SK-N-SH treated with all-trans-retinoic acid at 6 μM for 48 hours (cell line): ENCODE measurements at places on chromosomes 1 and 21.
A peak's percentile ranks its signal among the peaks of the same experiment; 100 is the strongest.

GRCh38 chr1:161324020-161324419 lies 9.8 kb downstream of the SDHC start:
- ATAC-seq, result no peak

DNA sequence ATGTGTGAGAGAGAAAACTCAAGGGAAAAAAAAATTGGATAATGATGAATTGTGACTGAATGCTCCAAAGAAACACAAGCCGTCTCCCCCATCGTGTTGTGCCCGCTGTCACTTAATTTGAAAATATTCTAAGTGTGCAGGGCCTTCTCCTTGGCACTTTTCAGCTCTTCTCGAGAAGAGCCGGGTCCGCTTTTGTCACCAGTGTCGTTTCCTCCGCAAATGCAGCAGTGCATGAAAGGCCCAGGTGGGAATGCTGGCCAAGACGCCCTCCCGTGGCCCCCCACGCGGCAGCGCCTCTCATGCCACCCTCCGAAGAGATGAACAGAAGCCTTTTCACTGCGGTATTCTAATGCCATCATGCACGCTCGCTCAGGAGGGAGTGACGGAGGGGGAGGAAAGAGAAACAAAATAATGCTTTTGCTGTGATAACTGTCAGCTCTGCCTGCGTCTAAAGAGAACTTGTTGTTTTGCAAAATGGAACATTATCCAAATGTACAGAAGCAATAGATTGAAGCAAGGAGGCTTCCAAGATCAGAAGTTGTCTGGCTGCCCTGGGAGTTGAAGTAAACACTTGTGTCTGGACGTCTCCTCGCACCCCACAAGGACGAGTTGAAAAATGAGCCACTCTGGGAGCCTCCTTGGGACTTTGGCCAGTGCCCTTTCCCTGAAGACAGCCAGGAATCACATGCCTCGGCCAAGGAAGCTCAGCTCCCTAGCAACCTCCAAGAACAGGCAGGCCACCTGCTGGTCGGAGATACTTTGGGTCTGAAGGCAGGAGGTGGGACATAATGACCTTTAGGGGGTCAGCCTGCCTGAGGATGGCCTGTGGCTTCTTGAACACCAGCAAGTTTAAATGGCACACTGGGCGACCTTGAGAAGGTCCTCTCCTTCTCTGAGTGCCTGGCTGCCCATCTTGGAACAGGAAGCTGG lies 166.1 kb upstream of the ZC3H12A start:
- ATAC-seq, result no peak

DNA sequence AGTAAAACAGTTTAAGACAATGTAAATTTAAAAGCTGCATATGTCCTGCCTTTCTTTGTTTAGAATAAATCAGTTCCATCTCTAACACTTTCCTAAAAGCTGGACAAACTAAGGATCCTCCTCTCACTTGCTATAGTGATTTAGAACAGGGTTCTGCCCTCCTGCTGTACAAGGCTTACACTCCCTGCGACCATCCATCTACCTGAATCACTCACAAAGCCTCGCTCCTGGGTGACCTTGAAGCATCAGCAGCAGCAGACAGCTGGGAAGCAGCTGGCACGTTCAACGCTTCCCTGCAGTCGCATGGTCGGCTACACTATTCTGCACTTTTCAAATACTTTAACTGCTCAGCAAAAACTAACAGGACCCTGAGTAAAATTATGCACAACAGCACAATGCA lies 128.0 kb downstream of the NTPCR start:
- ATAC-seq, result no peak

- ATAC-seq, result peak; percentile 4; the same call in 2 of the 3 replicates
Observed at GRCh38 chr1:156804572-156805243, 11.9 kb downstream of the SH2D2A start.

DNA sequence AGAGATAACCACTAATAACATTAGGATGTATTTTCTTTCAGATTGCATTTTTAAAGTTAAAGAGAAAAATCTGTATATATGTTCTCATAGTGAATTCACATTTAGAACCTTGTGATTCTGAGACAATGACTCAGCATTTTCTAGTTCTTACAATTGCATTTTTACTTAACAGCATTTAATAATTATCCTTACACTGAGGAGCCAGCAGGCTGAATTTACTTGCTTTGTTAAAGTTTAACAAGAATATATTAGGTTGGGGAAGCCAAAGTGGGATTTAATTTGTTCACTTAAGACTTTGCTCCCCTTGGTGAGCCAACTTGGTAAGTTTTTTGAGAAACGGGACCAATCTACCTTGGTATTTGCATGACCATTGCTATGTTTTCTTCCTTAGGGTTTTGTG lies 4.5 kb downstream of the PATJ start:
- no peak for ATAC-seq

DNA sequence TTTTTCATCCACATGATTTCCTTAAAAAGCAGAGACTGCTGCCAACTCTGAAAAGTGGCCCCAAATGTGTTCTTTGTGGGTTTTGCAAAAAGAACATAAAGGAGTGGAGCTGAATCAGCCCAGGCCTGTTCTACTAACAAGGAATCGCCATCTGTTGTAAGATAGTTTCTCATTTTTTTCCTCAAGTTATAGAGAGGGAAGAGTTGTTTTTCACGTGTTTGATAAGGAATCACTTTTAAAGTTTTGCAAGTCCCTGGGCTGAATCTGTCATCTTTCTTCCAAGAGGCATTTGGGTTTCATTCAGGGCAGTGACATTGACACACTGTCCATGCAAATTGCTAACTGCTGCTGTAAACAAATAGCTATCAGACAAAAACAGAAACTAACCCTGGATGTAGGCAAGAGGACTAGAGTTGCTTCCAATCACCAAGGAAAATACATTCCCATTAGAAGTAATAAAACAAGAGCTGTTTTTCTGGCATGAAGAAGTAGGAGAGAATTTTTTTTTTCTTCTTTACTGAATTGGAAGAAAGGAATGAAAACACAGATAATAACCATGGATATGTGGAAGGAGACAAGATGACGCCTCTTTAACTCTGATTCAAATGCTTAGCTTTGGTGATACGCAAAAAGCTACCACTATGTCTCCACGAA lies 58.8 kb upstream of the TBX15 start:
- no peak for ATAC-seq

DNA sequence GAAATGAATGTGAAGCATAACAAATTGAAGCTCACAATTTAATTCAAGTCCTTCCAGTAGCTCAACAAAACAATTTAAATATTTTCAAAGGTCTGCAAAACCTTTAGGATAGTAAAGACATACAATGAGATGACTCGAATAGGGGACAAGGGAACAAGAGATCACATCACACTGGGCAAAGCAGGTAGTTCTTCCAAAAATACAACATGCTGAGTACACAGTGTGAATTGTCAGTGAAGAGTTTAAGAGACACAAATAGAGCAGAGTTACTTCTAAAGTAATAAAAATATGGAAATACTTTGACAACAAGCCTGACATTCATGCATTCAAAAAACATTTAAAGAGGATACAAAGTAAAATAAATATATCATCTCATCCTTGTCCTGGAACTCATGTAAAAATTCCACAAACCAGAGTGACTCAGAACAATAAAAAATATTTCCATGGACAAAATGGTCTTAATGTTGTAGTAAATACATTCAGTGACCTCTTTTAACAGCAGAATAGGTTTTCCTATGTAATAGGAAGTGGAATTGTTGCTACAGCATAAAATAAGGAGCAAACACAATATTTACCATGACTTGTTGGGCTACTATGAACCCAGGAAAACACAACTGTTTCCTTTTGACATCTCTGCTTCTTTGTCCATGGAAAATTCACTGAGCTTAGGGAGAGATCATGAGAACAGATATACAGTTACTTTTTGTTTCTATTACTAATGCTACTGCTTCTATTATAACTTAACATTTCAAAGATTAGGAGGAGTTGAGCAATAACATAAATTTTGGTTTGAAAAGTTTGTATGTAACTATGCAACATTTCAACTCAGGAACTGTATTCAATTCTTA lies 83.7 kb upstream of the BCL10 start:
- peak; percentile 58 for ATAC-seq

GRCh38 chr21:36532769-36533467 lies 53.0 kb upstream of the CLDN14 start:
- ATAC-seq, result no peak

- no peak for ATAC-seq
Observed at GRCh38 chr1:47578721-47579419, 141.0 kb downstream of the FOXD2 start.

DNA sequence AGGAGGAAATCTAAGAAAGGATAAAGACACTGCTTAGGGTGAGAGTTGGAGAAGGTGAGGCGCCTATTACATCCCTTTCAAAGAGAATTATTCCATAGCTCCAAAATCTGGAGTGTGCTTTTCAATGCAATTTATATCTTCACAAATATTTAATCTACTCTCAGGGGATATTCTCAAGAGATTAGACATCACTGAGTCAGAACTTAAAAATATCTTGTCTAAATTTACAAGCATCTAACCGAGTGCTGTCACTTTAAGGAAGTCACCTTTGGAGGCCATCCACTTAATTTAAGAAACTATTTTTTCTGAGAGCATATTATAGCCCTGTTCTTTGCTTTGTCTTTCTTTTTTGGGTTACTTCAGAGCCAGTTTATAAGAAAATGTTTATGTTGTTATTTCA lies 134.6 kb downstream of the TNFSF18 start:
- no peak for ATAC-seq

DNA sequence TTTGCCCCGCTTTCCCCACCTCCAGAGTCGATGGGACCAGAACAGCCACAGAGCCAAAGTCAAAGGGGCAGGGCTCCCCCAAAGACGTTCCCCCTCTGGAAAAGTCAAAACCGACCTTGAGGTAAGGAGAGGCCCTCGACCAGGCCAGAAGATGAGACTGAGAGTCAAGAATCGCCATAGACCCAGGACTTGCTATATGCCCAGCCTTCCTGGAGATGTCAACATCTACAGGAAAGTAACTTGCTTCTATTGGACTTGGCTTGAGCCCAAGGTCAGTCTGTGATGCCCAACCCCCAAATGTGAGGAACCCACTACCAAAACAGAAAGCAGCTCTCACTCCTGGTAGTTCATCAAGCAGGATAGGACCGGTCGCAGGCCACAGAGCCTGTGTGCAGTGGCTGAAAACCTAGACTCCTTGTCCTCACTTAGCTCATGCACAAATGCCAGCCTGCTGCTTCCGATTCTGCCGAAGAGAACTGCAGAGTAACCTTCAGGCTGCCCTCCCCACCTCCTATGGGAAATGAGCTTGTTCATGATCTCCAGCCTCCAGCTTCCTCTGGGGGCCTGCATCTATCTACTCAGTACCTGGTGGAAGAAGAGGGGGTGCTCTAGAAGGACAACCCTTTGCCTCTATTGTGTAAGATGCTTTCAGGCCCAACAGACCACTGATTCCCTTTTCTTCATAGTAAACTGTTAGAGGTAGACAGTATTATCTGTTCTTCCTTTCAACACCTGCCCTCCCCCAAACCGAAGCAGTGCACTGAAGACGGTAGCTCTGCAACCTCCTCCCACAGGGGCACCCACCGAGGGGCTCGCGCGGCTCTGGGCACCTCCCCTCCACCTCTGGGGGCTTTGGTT lies 1.4 kb downstream of the ACOT7 start:
- peak; percentile 12 for ATAC-seq

DNA sequence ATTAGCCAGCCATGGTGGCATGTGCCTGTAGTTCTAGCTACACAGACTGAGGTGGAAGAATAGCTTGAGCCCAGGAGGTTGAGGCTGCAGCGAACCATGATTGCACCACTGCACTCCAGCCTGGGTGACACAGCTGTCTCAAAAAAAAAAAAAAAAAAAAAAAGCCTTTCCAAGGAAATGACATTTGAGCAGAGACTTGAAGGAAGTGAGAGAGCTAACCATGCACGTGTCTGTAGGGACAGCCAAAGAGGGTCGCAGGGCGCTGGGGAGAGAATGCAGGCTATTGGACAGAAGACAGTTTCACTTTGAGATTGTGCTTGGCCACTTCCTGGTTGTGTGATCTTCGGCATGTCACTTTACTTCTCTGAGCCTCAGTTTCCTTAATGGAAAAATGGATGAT lies 6.8 kb downstream of the HCRTR1 start:
- ATAC-seq, result no peak

GRCh38 chr1:221937155-221937953 lies 195.5 kb upstream of the DUSP10 start:
- no peak for ATAC-seq
